Germinal center (tissue), 1 donor: ENCODE measurements at places on chromosomes 7 and 10.

- no peak for DNase-seq
These were observed 135.5 kb upstream of the IMMP2L start for GRCh38 chr7:111697771-111698170.

DNA sequence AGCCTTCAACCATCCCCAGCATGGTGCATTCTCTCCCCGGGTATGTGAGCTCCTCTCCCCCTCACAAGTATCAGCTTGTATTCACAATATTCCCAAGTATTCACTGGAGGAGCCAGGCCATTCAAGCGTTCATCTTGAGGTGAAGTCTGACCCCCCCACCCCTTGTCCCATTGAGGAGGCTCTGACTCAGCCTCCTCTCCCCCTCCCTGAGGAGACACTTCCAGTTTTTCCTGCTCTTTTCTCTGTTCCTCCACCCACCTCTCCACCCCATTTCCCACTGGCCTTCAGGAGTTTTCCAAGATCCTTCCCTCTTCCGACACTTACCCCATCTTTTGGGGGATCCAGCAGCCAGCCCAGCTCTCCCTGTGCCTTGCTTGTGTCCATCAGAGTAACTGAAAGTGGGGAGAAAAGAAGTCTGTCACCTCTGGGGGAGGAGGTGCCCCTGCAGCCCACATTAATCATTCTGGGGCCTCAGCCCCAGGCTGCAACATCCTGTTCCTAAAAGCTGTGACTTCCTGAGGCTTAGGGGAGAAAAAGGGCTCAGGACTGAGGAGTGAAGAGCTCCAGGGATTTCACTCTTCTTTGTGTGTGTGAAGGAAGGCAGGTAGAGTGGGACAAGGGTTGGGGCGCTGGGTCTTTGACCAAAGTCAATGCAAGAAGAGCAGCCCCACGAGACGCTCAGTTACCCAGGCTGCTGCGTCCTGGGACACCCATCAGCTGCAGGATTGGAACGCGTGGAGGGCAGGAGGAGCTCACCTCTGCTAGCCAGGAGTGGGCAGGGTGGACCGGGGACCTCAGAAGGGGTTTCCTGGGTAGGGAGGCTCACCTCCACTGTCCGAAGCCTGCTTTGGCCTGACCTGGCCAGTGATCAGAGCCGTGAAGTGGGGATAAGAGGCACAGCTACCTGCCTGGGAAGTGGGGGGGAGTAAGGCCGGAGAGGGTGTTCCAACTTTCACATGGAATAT is 1.1 kb downstream of the EPHA1 start:
- DNase-seq, result no peak

DNA sequence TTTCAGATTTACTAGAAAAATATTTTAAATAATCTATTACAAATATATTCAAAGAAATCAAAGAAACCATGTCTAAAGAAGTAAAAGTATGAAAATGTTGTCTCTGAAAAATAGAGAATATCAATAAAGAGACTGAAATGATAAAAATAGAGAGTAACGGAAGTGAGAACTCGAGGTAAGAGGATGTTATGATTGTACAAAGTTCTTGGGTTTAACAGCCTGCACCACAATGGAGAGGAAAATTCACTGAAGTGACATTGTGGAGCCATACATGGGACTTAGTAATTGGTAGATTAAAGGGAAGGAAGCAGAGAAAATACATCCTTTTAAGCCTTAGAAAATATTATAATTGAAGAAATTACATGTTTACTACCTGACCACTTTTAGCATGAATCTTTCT is 77.9 kb downstream of the THSD7A start:
- DNase-seq, result no peak

DNA sequence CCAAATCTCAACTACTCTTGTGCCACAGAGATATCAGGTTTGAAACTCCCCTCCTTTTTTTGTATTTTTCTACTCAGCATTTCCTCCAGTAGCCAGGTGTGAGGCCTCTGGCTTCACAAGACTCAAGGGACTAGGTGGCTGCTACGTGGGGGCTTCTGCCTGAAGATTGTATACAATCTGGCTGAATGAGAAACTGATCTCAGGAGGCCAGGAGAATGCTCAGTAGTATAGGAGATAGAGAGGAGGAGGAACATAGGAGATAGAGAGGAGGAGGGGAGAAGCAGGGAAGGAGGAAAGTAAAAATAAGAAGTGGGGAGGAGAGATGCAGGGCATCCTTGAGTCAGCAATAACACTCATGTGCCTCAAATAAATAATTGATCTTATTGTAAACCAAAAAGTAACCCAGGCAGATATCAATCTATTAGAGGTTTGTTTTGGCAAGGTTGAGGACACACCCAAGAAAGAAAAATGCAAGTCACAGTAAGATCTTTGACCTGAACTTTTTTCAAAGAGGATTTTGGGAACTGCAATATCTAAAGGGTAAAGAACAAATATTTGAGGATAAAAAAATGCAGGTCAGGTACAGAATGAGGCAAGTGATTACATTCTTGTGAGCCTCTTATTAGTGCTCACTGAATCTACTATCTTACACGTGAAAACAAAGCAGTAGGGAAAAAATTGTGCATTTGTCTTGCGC is 36.8 kb downstream of the AKR1C8 start:
- DNase-seq, result no peak

GRCh38 chr10:13722747-13723653 is 136.2 kb downstream of the PRPF18 start:
- DNase-seq, result no peak

DNA sequence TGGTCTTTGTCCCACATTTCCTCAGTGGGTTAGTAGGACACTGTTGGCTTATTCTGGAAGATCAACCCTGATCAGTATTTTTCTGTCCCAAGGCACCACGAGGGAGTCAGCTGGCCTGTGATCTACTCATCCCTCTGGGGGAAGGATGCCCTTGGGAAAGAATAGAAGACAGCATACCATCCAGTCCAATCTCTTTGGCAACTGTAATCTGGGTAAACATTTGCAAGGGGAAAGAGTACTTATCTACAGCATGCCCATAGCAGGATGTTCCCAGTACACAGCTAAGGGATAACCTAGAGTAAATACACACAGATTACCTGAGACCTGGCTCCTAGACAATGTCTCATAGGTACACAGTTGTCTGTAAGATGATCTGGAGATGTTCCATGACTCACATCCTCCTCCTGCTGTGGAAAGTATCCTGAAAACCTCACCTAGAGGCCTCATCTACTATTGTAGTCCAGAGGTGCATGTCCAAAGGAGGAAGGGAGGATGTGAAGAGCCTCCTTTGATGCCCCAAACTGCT is 134.3 kb upstream of the VWC2 start:
- DNase-seq, result no peak

- no peak for DNase-seq
These were observed 6.5 kb upstream of the ZNF777 start for GRCh38 chr7:149467321-149467859.

DNA sequence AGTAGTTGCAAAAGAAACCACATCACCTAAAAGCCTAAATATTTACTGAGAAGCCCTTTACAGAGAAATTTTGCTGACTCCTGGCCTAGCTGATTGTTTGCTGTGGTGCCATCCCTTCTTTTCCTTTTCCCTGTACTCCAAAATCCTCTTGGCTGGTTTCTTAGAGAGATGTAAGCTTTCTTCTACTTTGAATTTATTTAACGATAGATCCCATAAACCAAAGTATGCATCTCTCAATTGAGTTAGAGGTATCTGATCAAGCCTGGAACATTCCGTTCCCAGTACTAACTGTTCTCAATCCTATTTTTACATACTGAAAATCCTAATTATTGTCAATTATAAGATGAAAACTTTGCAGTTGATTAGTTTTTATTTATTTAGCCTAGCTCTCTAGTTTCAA is 6.3 kb downstream of the TMEM60 start:
- no peak for DNase-seq

DNA sequence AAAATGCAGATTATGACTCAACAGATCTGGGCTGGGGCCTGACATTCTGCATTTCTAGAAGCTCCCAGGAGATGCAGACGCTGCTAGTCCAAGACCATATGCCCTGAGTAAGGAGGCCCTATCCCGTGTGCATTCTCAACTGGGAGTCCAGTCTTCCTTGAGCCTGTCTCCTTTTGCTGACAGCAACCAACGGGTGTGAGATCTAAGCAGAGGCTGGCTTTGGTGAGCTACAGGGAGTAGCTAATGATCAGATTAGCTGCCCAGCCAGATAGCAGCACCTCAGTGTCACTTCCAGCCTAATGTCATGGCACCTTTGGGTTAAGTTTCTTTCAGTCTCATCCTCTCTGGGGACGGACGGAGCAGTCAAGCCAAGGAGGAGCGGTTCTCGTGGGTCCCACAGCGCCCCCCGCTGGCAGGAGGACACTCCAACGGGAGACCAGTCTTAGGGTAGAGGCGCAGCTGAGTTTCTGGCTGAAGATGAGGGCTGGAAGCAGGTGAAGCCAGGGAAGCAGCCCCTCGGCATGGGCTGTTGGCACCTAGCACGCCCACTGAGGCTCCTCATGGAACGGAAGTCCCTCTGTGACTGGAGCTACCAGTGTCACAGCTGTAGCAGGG is 154.0 kb downstream of the CCDC3 start:
- no peak for DNase-seq

- no peak for DNase-seq
These were observed 22.0 kb downstream of the MICALL2 start for GRCh38 chr7:1437155-1437880.

- no peak for DNase-seq
These were observed 21.4 kb upstream of the PAX2 start for GRCh38 chr10:100723770-100724530.

DNA sequence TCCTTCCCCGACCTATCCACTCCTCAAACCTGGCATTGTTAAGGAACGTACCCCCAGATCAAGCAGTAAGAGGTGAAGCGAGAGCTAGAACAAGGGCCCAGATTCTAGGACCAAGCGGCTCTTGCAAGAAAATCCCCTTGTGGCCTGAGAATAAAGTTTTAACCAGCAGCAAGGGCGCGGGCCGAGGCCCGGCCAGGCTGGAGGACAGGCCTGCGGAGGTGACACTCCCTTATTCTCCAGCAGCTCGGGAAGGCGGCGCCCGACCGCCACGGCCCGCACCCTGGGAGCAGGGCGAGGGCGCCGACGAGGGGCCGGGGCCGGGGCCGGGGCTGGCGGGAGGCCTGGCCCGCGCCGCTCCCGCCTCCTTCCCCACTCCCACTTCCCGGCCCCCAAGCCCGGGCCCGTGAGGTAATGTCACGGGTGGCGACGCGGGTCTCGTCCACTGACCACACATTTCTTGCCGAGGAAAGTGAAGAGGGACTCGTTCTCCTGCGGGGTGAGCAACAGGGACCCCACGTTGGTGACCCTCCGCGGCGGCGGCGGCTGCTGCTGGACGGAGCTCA is 551 bp downstream of the WASL start:
- peak; percentile 64 for DNase-seq

DNA sequence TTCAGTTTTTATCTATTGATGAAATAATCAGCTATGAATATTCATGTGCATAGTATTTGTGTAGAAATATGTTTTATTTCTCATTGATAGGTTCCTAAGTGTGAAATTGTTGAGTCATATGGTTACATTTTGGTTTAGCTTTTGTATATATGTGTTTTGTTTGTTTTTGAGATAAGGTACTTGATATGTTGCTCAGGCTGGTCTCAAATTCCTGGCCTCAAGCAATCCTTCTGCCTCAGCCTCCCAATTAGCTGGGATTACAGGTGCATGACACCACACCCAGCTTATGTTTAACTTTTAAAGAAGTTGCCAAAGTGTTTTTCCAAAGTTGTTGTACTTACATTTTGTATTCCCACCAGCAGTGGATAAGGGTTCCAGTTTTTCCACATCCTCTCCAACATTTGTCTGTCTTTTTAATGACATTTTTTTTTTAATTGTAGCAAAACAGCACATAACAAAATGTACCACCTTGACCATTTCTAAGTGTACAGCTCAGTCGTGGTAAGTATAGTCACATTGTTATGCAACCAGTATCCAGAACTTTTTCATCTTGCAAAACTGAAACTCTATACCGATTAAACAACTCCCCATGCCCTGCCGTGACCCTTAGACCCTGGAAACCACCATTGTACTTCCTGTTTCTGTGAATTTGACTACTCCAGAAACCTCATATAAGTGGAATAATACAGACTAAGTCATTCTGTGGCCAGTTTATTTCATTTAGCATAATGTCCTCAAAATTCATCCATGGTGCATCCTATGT is 12.6 kb upstream of the UBE2D1 start:
- no peak for DNase-seq

DNA sequence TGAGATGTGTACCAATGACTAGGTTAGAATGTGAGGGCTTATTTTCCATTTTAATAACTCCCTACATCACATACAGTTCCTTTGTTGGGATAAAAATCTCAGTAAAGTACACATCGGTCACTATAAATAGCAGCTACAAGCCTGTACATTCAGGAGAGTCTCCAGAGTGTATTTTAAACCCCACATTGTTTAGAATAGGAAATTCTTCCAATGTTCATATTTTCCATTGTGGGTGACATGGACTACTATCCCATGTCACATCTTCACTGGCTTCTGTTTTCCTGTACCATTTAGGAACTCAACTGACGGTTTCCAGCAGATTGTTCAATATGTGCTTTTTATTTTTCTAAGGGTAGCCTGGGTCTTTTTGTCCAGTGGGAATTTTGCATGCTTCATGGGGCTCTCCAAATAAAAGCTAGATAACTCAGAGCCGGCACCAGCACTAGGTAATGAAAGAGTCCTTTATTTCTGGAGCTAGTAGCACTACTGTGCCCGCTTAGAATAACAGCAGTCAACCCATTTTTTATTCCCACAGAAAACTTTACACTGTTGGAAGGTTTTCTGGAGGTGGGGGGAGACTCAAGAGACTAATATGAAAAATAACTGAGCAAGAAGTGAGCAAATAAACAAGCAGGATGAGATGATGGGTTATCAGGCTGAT is 100.5 kb downstream of the CALD1 start:
- DNase-seq, result no peak

DNA sequence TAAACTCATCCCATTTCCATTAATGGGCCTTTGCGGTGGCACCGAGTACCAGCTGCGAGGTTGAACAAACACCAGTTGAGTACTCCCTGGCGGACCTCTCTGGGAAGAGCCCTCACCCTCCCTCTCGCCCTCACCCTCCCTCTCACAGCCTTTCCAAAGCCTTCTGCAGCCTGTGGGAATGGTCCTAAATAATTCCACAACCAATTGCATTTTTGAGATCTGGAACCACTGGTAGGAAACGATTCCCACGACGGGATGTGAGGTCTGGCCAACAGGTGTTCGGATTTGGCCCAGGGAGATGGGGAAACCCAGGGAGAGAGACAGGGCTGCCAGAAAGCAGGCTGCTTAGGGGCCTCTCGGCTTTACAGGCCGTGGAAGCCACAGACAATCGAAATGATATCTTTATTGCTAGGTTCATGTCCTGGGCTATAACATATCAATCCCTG is 5.3 kb downstream of the PTF1A start:
- no peak for DNase-seq

- no peak for DNase-seq
These were observed 5.0 kb downstream of the NRF1 start for GRCh38 chr7:129616530-129616929.
